ENCODE measurements at places on chromosomes 2 and 18. TPM values are rescaled to one million over a fixed set of nuclear protein-coding genes. Genes with fewer than 3 reads are reported as not detected.

The KCTD1 gene
- 32.1 TPM for polyA plus RNA-seq

The PDE1A gene
- polyA plus RNA-seq: 0.07 TPM

The SPC25 gene
- polyA plus RNA-seq: 7.1 TPM

The CD226 gene
- 1.1 TPM for polyA plus RNA-seq

The GAREM2 gene
- polyA plus RNA-seq: 0.17 TPM

The AFTPH gene
- polyA plus RNA-seq: 28.3 TPM

The IMPA2 gene
- polyA plus RNA-seq: 18.7 TPM

The OSGEPL1 gene
- 12.0 TPM for polyA plus RNA-seq

The FOSL2 gene
- 32.7 TPM for polyA plus RNA-seq

The PDE11A gene
- 0.01 TPM for polyA plus RNA-seq

The GPR17 gene
- not detected for polyA plus RNA-seq

The PTPRN gene
- not detected for polyA plus RNA-seq

The GPAT2 gene
- polyA plus RNA-seq: 0.06 TPM

The BOLL gene
- not detected for polyA plus RNA-seq

The DCDC2C gene
- not detected for polyA plus RNA-seq

The ADAM23 gene
- polyA plus RNA-seq: 1.3 TPM

The ACTR1B gene
- 31.2 TPM for polyA plus RNA-seq

The MSTN gene
- polyA plus RNA-seq: 0.10 TPM

The KCNJ3 gene
- polyA plus RNA-seq: not detected

The CXCR4 gene
- polyA plus RNA-seq: 0.21 TPM

The WDR43 gene
- polyA plus RNA-seq: 125 TPM

The EFR3B gene
- 0.09 TPM for polyA plus RNA-seq

The ERBB4 gene
- 0.01 TPM for polyA plus RNA-seq

The TNFAIP6 gene
- not detected for polyA plus RNA-seq

The GALNT3 gene
- 34.4 TPM for polyA plus RNA-seq

The LIMS4 gene
- polyA plus RNA-seq: 0.24 TPM

The NLRC4 gene
- polyA plus RNA-seq: not detected

The ALPI gene
- not detected for polyA plus RNA-seq

The TUBB8B gene
- polyA plus RNA-seq: 0.30 TPM

The TNFRSF11A gene
- 0.40 TPM for polyA plus RNA-seq

The GAL3ST2 gene
- polyA plus RNA-seq: not detected

The SGPP2 gene
- 2.6 TPM for polyA plus RNA-seq

The D2HGDH gene
- polyA plus RNA-seq: 5.8 TPM

The TDRD15 gene
- polyA plus RNA-seq: not detected

Measured in keratinocyte (primary cell).